ELR (cell line): ENCODE measurements at places on chromosomes 12 and 14.

GRCh38 chr12:119082496-119082895, 96.2 kb upstream of the HSPB8 start:
- no peak for DNase-seq

DNA sequence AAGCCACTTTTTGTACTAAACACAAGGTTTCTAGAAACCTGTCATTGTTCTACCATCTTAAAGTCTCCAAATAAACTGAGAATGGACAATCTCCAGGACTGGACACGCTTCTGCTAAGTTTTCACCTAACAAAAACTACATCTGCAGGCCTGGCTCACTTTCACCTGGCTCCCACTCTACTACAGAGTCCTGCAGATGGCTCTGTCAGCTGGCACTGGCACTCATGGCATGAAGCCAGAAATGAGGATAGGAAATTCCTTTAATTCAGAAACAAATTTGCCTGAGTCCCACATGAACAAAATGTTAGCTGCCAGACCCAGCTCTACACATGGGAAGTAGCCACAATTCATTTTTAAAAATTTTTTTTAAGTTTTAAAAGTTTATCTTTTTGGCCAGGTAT, 42.1 kb downstream of the STXBP6 start:
- no peak for DNase-seq

- peak; percentile 39 for DNase-seq
These were observed 25.6 kb downstream of the ALDH2 start for GRCh38 chr12:111792155-111792855.

GRCh38 chr12:102682366-102683289, 202.3 kb upstream of the IGF1 start:
- no peak for DNase-seq

DNA sequence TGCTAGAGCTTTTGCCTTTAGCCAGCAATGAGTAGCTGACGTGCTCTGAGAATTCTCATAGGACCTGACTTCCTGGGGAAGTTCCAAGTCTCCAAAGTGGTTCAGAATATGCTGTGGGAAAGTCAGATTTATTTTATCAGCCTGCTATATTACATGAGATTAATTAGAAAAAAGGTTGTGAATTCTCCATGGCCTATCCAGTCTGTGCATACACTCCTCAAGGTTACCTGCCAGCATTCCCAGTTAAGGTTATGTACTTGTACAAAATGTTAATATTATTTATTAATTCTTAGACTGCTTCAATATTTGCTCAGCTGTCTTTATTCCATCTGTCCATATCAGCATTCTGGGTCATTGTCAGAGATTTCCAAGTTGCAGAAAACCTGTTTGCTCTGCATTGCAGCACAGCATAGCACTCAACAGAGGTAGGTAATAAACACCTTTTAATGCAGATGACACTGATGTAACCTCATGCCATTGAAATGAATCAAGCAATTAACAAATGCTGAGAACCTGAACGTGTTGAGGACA, 2.7 kb upstream of the SEL1L start:
- DNase-seq: no peak

DNA sequence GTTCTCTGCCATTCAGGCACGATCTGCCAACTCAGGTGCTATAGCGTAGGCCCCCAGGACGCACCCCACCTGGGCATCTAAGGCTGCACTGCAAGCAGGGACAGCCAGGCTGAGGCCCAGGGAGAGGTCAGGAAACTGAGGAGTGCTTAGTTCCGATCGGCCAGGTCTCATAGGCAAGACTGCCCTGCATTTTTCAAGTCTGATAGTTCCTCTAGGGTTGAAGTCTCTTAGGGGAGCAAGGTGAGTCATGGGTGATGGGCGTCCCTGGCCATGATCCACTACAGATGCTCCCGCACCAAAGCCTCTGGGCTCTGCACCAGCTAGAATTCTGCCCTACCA, 13.2 kb downstream of the NOPCHAP1 start:
- no peak for DNase-seq

DNA sequence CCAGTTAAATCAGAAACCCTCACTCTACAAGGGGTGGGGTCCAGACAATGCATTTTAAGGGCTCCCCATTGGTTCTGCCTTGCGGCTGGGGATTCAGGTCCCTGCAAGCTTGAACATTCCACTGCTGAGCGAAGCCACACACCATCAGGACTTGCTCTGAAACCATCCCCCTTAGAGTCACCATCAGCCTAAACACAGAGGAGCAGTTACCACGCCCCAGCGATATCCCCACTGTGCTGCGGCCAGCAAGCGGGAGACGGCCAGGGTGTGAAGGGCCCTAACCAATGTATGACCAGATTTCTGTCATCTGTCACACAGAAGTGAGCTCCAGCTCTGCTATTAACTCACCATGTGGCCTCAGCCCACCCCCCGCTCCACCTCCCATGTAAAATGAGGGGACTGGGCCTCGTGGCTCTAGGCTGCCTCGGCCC, 29.7 kb downstream of the CCDC88C start:
- DNase-seq: no peak

DNA sequence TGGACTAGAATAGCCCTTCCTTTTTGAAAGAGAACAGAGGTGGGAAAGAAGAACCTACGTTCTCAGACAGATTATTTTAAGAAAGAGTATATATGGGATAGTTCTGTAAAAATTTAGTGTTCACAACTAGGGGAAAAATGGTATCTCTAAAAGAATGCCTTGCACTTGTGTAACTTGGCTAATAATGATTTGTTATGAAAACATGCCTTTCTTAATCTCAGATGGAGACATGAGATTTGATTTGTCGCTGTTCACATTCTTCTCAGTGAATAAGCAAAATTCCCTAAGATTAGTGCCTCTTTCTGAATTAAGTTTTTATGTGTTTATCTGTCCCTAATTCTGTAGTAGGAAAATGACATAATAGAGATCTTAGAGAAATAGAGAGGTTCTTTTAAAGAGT, 100.8 kb downstream of the USP15 start:
- no peak for DNase-seq

- DNase-seq: no peak
These were observed 100.1 kb downstream of the HEATR5A start for GRCh38 chr14:31320216-31320615.

- DNase-seq: peak; percentile 47
These were observed 54.0 kb upstream of the RASSF8 start for GRCh38 chr12:25904442-25904841.

DNA sequence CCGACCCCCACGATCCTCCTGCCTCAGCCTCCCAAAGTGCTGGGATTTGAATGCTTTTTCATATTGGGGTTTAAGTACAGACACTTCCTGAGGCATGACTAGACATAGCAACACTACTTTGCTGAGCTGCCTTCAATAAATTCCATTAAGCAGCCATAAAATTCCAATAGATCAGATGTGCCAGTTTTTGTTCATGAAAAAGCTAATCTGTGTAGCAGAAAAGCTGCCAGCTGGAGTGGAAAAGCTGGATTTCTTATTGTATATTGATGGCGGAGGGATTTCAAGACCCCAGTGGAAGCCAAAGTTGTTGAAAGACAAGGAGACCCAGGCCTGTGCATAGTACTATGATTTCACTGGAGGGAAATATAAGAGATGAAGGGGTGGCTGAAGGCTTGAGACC, 209.0 kb upstream of the NUDT4 start:
- DNase-seq: no peak

DNA sequence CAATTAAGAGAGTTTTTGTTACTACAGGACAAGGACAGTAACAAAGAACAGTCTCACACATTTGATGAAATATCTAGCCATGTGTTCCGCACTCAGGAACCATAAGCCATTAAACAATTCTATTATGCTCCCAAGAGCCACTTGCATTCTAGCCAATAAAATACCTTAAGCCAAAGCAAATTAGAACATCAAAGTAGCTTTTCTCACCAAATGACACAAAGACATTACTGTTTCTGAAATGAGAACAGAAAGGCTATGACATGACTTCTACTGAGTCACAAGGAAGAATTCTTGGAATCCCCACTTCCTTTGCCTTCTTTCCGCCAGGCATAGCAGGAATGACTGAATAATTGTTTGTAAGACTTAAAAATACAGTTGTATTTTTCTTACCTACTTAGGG, 445.8 kb downstream of the ATP23 start:
- DNase-seq: peak; percentile 92

DNA sequence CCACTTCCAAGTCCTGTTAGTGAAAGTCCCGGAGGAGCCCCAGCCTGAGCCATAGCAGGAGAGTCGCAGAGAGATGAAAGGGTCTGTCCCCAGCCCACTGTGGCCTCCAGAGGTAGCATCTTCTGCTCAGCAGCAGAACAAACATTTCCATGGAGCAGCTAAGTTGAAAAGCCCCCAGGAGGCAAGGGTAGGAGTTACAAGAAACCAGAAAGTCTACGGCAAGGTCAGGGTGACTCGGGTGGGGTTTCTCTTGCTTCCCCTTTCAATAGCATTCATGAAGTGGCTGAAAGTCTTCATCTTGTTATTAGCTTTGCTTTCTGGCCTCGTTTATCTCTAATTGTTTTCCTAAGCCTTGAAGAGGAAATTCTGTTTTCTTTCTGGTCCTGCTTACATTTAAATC, 151.2 kb upstream of the DIO3 start:
- no peak for DNase-seq

GRCh38 chr14:71524320-71524982, 407.8 kb upstream of the RGS6 start:
- no peak for DNase-seq

- no peak for DNase-seq
These were observed 358.8 kb downstream of the C12orf50 start for GRCh38 chr12:87670448-87670847.

DNA sequence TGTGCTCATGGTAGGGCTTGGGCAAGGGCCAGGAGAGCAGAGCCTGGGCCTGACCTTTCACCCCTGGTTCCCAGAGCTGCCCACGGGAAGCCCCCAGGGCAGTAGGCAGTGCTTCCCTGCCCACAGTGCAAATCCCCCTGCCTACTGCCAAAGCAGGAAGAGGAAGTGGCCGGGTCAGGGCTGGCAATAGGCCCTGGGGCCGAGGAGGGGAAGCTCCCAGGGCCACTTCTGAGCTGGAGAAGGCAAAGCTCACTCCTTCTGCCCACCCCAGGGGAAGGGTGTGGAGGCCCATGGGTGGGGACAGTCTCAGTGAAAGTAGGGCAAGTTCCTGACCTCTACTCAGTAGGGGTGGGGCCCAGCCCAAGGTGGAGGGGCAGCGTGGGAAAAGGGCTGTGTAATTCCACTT, 5.4 kb upstream of the NR4A1 start:
- DNase-seq: no peak

DNA sequence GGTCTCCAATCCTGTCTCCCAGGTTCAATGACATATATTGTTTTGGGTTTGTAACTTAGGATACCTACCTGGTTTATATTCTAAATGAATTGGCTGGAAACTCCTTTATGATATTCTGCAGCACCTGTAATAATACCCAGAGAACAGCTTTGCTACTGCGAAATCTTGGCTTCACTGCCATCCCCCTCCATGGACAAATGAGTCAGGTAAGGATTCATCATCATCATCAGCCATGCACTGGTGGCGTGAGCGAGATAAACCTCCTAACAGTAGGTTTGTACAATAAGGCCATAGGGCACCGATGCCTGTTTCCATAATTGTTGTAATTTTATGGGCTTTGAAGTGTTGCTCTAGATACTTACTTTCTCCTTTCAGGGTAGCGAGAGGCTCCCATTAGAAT, 10.7 kb downstream of the DDX47 start:
- peak; percentile 40 for DNase-seq

DNA sequence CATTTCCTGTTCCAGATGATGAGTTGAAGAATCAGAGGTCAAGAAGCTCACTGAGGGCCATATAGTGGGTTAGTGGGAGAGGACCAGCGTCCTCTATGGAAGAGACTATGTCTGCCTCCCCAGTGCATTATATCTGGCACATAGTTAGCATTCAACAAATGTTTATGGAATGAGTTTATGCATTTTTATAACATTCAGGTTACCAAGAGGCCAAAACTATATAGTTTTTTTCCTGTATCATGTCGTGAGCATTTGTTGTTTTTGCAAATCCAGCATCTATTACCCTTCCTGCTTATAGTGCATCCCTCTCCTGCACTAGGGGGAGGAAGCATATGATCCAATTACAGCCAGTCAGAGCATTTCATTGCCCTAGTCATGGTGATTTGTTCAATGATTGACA, 60.6 kb downstream of the SUDS3 start:
- peak; percentile 76 for DNase-seq

DNA sequence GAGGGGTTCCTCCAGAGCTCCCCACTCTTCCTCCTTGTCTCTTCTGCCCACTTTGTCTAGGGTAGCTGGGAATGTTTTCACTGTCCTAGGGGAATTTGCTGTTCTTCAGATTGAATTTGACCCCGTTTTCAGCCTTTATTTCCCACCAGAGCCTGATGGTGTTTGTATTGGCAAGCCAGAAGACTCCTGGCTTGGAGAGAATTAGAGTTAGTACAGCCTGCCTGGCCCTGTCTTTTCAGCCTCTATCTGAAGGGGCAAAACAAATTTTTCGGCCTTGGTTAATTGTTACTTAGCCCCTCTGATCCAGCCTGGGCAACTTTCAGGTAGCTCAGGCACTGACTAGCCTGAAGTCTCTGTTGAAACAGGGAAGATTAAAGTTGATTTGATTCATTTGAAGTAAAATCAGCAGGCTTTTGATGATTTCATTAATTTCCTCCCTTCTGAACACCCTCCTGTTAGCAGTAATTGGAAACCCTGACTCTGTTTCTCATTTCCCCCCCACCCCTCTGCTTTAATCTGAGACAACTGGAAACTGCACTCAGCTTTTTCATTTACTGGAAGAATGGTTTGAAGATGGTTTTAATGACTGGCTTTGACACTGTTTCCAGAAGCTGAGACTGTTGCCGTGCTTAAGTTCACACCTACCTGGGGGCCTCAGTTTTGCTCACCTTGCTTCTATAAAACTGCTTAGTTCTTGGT, 63.3 kb downstream of the SUSD6 start:
- DNase-seq: no peak

DNA sequence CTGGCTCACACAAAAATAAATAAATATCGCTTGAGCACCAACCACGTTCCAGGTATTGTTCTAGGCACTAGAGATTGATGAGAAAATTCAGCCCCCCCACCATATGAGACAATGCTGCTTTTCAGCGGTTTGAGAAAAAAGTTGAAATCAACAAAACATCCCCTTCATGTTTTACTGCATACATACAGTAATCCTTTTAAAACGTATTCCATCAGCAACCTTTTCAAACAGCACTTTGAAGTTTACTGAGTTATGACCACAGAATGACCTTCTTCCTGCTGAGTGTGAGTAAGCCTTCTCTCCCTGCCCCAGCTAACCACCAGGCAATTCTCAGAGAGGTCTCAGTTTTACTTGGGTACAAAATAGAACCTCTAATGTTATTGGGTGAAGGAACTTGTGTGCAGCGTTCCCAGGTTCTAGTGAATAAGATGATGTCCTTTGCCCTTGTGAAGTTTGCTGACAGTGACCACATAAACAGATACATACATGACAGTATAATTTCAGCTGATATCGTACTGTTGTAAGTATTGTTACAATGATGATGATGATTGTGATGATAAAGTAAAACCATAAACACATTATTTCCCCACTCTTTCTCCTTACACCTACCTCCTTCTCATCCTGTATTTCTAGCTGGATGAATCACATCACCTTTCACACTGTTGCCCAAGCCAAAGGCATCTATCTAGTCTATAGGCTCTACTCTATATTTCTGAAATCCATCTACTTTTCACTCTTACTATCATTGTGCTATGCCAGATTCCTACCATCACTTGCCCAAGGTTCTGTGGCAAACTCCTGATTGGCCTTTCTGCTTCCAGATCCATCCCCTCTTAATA, 124.4 kb upstream of the KRR1 start:
- peak; percentile 98 for DNase-seq
